ENCODE measurements at places on chromosomes 7 and 10.
A peak's percentile ranks its signal among the peaks of the same experiment; 100 is the strongest.

GRCh38 chr10:101053516-101053915 is 8.3 kb upstream of the KAZALD1 start:
- no peak for ATAC-seq

GRCh38 chr10:118238573-118239235 is 103.4 kb downstream of the FAM204A start:
- ATAC-seq: no peak

GRCh38 chr7:7181519-7182155 is 707 bp upstream of the C1GALT1 start:
- peak; percentile 45 for ATAC-seq

- no peak for ATAC-seq
Observed at GRCh38 chr7:152035817-152036216, 10.3 kb downstream of the GALNT11 start.

DNA sequence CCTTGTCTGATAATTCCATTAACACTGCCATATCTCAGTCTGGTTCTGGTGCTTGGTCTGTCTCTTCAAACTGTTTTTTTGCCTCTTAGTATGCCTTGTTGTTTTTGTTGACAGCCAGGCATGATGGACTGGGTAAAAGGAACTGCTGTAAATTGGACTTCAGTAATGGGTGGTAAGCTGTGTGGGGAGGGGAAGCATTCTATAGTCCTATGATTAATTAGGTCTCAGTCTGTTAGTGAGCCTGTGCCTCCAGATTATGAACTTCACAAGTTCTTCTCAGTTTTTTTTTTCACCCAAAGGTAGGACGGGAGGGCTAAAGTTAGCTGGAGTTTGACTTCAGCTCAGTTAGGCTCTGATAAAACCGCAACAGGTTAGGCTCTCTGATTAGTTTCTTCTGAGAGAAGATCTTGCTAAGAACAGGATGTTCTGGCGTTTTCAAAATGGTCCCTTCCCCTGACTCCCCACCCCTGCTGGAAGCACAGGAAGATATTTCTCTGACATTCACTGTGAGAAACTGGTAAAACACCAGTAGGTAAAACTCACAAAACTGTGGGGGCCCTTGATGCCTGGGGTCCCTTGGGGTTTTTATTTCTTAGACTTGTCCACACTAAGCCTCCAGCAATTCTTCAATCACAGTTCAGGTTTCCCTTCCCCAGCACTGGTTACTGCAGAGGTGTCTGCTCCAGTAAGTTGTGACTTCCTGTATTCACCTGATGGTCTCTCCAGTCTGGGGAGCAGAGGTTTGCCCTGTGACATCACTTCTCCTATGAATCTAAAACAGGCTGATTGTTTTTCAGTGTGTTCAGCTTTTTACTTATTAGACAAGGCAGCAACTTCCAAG is 43.3 kb upstream of the CCDC71L start:
- ATAC-seq: peak; percentile 81

- ATAC-seq: no peak
Observed at GRCh38 chr7:111633878-111634277, 71.6 kb upstream of the IMMP2L start.

DNA sequence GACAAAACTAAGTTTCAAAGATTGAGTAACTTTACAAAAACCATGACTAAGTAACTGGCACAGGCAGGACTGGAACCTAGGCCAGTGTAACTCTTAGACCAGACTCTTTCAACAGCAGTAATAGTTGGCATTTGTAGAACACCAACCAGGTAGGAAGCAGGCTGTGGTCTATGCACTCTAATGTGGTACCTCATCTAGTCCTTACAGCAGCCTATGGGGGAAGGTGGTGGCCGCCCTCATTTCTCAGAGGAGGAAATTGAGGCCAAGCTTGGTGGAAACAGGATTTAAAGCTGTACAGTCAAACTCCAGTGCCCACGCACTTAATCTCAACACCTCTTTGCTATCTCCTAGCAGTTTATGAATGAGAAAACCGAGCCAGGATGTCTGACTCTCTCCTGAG is 165.4 kb upstream of the LRGUK start:
- ATAC-seq: peak; percentile 64

DNA sequence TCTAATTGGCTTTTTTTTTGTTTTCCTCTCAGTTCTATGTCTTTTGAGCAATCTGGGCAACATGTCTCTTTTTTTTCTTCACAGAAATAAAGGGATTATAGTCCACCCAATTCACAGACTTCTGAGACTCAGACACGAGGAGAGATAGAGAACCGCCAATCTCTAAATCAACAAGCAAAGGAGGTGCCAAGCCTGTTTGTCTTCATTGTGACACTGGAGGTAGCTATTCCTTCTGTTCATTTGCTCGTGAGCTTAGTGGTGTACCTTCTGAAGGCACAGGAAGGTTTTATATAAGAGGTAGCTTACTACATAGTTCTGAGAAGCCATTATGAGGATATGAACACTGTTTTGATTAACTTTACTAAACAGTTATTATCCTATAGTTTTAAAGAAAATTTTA is 6.1 kb downstream of the EPHB6 start:
- no peak for ATAC-seq

GRCh38 chr10:73076360-73077183 is 20.1 kb downstream of the P4HA1 start:
- ATAC-seq: peak; percentile 59

DNA sequence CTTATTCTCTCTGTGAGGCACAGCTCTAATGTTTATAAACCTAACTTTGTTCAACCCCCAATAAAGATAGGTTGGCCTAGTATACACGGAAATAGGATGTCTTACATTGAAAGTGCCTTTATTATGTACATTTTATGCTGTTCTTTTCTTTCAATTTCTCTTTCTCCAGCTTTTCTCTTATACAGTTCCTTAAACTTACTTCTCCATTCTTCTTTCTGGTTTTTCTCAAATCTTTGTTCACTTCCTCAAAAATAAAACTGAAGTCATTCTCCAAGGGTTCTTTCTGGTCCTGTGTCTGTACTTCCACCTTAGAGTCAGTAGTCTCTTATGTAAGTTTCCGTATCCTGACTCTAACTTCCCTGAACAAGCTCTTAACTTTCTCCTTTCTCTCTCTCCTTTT is 29.2 kb upstream of the NAMPT start:
- no peak for ATAC-seq

DNA sequence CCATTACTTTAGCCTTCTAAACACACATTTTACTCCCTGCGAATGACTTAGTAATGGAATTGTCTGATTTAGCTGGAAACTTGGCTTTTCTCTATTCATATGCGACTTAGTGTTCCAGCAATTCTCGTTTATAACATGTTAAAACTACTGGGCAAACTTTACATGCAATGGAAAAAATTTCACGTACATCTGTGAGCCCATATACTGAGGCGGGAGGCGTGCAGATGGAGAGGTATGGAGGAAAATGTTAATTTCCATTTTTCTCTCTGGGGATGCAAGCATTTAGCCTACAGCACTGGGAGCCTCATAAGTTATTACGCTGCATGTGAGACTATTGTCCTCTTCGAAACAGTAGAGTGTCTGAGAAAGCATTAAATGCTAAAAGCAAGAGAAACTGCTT is 591.5 kb upstream of the ANKRD30A start:
- no peak for ATAC-seq

GRCh38 chr7:128178611-128179010 is 62.5 kb upstream of the LEP start:
- ATAC-seq: no peak

GRCh38 chr10:32332299-32332750 is 14.6 kb downstream of the EPC1 start:
- ATAC-seq: peak; percentile 93

GRCh38 chr7:80826520-80827238 is 92.2 kb downstream of the SEMA3C start:
- ATAC-seq: no peak

- ATAC-seq: no peak
Observed at GRCh38 chr7:114468844-114469243, 54.2 kb downstream of the FOXP2 start.

- peak; percentile 10 for ATAC-seq
Observed at GRCh38 chr7:1160670-1161021, 650 bp upstream of the ZFAND2A start.

- ATAC-seq: no peak
Observed at GRCh38 chr10:104033401-104033930, 52.2 kb downstream of the COL17A1 start.

- no peak for ATAC-seq
Observed at GRCh38 chr7:47568547-47568946, 13.4 kb downstream of the TNS3 start.

GRCh38 chr10:110651044-110651958 is 7.2 kb downstream of the RBM20 start:
- peak; percentile 77 for ATAC-seq

GRCh38 chr10:11144626-11145494 is 127.2 kb downstream of the CELF2 start:
- peak; percentile 12 for ATAC-seq

- ATAC-seq: peak; percentile 82
Observed at GRCh38 chr7:48041653-48041970, 6.3 kb downstream of the C7orf57 start.

- ATAC-seq: peak; percentile 87
Observed at GRCh38 chr7:143205560-143206293, 16.1 kb upstream of the TAS2R40 start.

GRCh38 chr7:148694631-148695030 is 4.1 kb upstream of the CUL1 start:
- ATAC-seq: no peak

GRCh38 chr7:151148319-151149259 is 18.9 kb downstream of the GBX1 start:
- ATAC-seq: no peak

GRCh38 chr10:23870651-23871610 is 338.0 kb upstream of the KIAA1217 start:
- no peak for ATAC-seq

GRCh38 chr10:132571650-132572544 is 34.3 kb downstream of the INPP5A start:
- ATAC-seq: peak; percentile 89

GRCh38 chr7:132655131-132655727 is 79.0 kb upstream of the PLXNA4 start:
- ATAC-seq: peak; percentile 71

GRCh38 chr10:103452506-103453230 is 498 bp upstream of the CALHM2 start:
- no peak for ATAC-seq

DNA sequence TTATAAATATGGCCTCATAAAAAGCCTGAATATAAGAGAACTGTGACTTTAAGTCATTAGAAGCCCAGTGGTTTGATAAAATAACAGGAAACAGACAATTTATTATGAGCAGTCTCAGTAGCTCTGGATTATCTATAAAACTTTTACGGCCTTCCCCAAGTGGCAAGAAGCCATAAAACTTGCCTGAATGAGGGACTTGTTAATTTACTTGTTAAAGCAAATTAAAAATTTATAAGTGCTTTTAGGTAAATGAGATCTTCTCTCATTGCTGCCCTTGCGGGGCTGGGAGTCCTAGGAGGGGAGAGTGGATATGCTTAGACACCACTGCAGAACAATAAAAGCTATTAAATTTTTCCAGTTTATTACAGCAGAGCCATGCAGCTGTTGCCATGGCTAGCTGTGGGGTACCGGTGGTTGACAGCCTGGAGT is 499.9 kb downstream of the AUTS2 start:
- no peak for ATAC-seq

DNA sequence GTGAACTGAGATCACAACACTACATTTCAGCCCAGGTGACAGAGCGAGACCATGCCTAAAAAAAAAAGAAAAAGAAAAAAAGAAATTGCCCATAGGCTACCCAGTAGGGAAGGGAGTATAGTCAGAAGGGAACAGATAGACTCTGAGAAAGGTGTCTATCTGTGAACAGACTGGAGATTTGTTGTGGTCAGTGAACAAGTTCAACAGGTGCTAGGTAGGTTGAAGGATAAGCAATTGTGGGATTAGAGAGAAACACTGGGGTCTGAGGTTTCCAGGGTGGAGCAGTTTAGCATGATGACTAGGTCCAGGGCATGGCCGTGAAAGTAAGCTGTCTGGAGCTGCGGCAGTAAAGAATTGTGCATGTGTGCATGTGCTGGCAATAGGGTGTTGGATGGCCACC is 6.9 kb downstream of the LRGUK start:
- ATAC-seq: no peak

DNA sequence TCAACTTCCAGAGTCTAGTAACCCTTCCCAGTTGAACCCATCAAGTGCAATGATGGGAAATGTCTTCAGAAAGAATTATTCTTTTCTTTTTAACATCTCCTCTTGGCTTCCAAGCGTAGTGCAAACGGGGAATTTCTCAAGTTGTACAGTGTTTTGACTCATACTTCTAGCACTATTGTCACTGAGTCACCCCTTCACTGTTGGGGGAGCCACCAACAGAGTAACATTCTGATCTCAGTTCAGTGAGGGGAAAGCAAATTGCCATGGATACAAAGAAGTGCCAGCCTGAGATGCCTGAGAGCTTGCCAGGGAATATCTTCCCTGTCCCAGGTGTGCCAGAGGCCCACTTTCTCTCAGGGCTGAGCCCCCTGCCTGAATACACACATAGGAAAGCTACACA is 31.0 kb downstream of the CYP3A5 start:
- ATAC-seq: peak; percentile 92

- no peak for ATAC-seq
Observed at GRCh38 chr10:29245476-29245875, 43.4 kb upstream of the LYZL1 start.

DNA sequence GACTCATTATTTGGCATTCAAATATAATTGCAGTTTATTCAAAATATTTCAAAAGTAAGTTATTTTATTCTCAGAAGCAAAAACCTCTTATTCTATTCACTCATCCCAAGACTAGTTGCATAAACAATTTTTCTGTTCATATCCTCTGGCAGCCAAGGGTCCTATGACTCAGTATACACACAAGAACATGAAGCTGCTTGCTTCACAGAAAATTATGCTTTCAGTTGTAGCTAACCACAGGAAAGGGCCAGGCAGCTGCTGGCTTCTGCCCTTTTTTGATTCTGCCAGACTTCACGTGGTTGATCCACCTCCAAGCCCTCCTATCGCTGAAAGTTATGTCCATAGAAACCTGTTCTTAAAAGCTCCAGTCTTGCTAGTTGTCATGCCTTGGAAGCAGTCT is 108.8 kb downstream of the ABCA13 start:
- peak; percentile 64 for ATAC-seq

GRCh38 chr7:80411621-80412020 is 100.2 kb downstream of the GNAT3 start:
- no peak for ATAC-seq

- no peak for ATAC-seq
Observed at GRCh38 chr10:127997271-127997670, 90.4 kb downstream of the PTPRE start.

DNA sequence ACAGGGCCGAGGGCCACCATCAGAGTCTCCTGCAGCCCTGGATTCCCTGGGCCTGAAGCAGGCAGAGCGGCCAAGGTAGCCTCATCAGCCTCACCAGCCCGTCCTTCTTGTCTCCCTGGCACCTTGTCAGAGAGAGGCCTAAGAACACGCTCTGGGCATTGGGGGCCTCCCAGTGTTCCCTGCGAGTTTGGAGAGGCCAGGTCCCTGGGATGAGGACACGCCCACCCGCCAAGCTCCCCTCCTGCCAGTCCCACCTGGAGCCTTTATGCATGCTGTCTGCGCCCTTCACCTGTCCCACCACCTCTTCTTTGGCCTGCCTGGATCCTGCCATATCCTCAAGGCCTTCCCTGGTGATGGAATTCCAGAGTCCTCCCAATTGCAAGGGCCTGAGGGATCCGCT is 69.2 kb downstream of the LHPP start:
- ATAC-seq: no peak
